Nucleus accumbens (tissue), 56 donors: ENCODE measurements at places on chromosomes 11 and 22.

GRCh38 chr22:44801476-44801875 is 49.1 kb downstream of the ARHGAP8 start:
- DNase-seq = no peak

DNA sequence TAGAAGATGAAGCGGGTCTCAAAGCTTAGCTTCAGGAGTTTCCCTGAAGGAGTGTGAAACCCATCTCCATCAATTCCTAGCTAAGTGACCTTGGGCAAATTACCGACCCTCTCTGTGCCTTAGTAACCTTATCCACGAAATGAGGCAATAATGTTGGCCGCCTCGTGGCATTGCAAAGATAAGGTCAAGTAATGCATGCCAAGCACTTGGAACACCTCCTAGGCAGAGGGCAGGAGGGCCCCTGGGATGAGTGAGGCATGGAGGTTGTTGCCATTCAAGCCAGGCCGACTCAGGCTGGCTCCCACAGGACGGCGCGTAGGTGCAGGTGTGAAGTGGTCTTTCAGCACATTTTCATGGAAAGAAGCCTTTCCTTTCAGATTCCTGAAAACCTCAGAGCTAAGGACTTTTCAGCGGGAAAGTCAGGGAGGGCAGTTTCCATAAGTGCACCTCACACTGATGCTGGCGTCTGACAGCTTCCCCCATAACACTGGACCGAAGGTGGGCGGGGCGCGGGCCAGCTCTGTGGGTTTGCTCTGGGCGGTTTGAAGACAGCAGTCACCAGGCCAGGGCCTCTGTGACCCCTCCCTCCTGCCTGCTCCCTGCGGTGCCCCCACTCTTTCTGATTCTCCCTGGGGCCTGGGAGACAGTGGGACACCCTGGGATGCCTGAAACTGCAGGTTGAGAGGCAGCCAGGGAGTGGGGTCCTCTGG is 25.2 kb downstream of the RPS6KA4 start:
- no peak for DNase-seq

DNA sequence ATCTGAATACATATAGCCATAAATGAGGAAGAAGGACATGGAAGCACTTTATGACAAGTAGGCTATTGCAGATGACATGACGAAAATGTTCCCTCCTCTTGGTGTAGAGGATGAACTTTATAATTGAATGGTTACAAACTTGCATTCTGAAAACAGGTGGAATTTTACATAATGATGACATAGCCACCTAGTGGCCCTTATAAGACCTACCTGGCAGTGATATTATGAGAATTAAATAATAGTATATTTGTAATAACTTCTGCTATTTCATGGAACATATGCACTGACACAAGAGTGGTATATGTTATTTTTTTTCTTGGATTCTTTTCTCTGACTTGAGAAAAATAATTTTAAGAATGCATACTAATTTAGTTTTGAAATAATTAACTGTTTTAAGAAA is 22.9 kb downstream of the TRIM22 start:
- no peak for DNase-seq

DNA sequence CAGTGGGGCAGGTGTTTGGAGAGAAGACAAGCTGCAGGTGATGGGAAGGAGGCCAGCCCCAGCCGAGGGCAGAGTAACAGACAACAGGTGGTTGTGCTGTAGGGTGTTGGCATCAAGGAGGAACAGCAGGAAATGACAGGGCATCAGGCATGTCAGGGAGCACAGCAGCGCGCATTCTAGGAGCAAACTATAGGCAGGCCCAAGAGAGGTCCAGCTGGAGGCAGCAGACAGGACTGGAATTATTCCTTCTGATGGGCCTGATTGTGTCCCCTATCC is 13.6 kb downstream of the ADM start:
- no peak for DNase-seq

- DNase-seq = no peak
Observed at GRCh38 chr11:65649656-65650546, 12.0 kb downstream of the SIPA1 start.

DNA sequence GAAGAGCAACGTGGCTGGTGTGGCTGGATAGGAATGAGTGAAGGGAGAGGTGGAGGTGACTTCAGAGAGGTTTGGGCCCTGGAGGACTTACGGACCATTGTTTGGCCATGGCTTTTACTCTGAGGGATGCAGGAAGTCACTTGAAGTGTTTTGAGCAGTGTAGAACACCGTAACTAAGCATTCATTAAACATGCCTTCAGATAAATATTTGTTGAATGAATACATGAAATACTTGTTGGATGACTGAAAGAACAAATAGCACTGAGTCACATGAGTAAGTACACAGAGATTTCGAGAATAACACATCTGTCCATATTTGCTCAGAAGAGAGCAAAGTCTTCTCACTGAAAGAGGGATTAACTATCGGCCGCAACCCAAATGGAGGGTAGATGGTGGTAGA is 182.7 kb upstream of the SNX19 start:
- no peak for DNase-seq

GRCh38 chr11:116993599-116993998 is 104.6 kb downstream of the SIK3 start:
- DNase-seq = no peak

DNA sequence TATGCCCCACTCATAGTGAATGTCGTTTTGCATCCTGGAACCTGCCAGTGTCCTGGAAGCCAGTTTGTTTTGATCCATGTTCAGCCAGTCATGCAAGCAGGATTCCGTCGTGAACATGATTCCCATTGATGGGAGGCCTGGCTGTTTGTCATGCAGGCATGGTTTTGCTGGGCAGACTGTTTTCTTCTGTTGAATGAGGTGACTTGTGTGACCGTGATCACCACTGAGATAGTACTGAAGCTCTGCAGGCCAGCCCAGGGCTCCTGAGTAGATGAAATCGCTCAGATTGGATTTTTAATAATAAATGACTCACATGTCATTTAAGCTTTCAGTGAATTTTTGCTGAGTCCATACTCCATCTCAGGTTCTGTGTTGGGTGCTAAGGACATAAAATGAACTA is 117.8 kb downstream of the PDE2A start:
- no peak for DNase-seq

- peak; percentile 18 for DNase-seq
Observed at GRCh38 chr11:45332276-45332934, 46.3 kb upstream of the SYT13 start.

GRCh38 chr11:119121811-119122124 is 388 bp downstream of the HINFP start:
- no peak for DNase-seq

DNA sequence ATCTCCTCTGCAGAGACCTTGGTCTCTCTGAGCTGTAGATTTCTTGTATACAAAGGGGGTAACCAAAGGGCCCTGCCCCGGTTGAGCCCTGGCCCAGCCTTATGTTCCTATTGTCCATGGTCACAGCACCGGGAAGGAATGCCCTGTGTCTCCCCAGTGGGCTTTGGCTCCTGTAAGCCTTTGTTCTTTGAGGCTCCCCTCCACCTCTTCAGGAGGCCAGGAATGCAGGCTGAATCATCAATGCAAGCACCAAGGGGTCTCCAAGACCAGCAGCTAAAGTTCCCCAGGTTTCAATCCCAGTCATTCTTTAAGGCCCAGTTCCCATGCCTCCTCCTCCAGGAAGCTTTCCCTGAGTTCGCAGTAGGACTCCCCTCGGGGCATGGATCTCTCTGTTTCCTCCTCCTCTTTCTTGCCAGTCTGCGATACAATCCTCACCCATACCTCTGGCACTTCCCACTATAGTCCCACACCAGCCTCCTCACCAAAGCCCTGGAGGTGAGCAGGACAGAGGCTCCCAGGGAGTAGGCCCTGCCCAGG is 29.2 kb upstream of the KLHL35 start:
- DNase-seq = no peak

DNA sequence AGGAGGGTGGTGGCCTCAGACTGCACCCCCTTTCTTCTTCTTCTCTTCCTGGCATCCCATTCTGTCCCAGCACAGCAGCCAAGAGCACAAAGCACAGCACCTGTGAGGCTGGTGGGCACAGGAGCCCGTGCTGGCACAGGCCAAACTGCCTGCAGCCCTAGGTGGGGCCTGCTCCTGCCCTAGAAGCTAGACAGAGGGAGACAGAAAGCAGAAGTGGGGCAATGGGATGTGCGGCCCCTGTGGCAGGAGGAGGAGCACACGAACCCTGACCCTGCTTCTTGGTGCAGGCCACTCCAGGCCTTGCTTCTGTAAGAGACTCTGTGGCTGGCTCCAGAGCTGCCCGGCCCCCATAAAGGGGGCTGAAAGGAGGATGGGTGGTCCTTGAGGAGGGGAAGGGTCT is 3.9 kb upstream of the PTS start:
- no peak for DNase-seq

- DNase-seq = no peak
Observed at GRCh38 chr11:92267968-92268367, 43.4 kb downstream of the FAT3 start.

DNA sequence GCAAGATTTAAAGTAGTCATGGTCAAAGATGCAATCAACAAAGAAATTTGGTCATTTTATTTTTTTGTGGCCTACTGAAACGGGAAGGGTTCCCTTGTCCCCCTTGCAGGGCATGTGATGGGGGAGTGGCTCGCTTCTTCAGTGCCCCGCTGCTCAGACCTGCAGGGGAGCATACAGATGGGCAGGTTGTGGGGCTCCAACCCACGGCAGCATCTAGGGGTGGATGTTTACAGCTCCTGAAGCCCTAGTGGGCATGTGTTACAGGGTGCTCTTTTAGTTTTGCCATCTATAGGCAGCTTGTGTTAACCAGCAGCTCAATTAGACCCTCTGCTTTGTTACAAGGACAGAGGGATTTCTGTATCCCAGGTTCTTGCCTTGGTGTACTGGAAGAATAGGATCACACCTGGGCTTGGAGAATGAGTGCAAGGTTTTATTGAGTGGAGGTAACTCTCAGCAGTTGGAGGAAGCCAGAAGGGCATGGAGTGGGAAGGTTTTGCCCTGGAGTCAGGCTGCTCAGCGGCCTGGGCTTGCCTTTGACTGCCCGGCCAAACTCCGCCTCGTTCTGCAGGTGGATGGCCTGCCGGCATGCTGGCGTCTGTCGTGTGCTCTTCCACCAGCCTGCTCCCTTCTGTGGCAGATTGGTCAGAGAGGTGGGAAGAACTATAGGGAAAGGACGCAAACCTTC is 9.4 kb downstream of the GSTP1 start:
- no peak for DNase-seq

DNA sequence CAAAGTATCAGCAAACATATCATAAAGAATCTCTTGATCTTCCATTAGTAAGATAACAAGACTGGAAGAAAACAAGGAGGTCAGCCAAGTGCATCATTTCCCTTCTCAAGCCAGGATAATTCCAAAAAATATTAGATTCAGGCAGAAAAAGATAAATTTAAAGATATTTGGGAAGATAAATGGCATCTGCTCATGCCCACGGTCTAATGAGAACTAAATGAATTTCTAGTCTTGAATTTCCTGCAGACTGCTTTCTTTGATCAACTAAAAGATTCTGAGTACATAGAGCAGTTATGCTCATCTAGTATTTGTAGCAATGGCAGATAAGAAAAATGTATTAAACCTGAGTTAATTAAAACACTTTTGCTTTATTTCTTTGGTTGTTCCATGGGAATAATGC is 31.1 kb downstream of the DDI1 start:
- DNase-seq = no peak

- no peak for DNase-seq
Observed at GRCh38 chr22:32995335-32995734, 62.8 kb downstream of the SYN3 start.
